ENCODE measurements at places on chromosomes 13 and 19.
A peak's percentile ranks its signal among the peaks of the same experiment; 100 is the strongest.

DNA sequence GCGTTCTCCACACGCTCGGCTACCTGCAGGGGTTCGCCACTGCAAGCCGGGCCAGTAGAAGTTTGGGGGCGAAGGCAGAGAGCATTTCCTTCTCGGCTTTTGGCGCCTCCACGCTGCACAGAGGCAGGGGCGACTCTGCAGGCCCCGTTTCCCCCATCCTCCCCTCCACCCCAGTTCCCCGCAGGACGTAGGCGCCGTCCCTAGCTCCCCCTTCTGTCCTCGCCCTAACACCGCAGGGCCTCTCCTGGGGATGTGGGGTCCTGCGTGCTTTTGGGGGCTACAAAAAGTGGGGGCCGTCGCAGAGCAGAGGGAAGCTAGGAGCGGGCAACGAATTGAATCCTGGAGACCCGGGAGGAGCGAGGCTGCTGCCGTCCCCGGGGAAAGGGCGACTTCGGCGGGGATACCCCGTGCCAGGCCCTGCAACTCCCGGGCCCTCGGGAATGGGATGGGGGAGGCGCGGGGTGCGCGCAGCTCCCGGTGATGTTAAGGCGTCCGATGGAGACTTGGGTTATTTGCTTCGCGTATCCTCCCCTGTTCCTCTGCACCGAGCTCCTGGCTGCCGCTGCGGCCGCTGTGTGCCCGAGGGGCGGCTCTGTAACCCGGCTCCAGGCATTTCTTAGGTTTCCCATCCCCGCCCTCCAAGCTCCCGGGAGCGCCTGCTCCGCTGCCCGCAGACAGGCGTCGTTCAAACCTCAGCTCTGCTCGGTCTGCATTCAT is 255.9 kb upstream of the SOX21 start:
- DNase-seq = no peak

- DNase-seq = no peak
These were observed 392.5 kb downstream of the DIAPH3 start for GRCh38 chr13:59771272-59771671.

GRCh38 chr19:11293433-11294389 is 2.2 kb upstream of the TSPAN16 start:
- DNase-seq = peak; percentile 83

DNA sequence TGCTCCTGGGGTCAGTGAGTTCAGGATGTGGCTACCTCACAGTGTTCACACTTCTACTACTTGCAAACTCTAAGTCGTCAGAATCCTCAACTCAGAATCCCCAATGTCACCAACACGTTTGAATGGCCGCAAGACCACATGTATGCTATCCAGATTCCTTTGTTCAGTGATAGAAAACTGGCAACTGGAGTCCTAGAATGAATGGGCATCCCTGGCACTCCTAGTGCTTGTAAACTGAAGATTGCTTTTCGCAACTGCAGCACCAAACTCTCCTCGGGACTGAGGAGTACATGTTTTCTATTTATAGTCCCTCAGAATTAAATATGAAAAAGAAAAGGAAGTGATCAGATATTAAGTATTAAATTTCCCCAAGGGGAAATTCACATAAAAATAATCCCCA is 4.9 kb downstream of the SMAD9 start:
- no peak for DNase-seq

DNA sequence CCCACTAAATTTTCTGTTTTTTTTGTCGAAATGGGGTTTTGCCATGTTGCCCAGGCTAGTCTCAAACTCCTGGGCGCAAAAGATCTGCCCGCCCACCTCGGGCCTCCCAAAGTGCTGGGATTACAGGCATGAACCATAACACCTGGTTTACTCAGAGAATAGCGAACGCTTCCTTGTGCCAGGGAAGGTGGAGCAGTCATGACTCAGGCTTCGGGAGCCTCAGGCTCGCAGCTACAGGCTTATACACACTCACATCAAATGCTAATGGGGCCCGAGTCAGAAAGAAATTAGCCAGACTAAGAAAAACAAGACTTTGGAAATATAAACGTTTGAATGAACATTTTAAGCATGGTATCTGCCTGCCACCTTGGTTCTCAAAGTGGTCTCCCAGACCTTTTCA is 11.0 kb upstream of the TPT1 start:
- DNase-seq = no peak

GRCh38 chr19:29668746-29669609 is 3.7 kb downstream of the PLEKHF1 start:
- no peak for DNase-seq

- no peak for DNase-seq
These were observed 26.7 kb upstream of the NAPA start for GRCh38 chr19:47541518-47541917.

DNA sequence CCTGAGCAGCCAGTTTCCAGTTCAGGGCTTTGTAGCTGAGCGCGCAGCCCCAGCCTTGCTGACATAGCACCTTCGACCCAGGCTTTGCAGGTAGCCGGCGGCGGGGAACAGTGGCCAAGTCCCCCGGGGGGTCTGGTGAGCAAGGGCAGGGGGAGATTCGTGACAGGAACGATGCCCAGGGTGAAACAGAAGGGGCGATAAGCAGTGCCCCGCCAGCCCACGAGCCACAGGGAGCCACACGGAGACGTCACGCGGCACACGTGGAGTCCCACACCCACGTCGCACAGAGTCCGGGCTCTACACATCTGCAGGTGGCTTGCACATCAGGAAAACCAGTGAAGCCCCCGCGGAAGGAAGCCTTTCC is 127.2 kb downstream of the SOX1 start:
- no peak for DNase-seq

DNA sequence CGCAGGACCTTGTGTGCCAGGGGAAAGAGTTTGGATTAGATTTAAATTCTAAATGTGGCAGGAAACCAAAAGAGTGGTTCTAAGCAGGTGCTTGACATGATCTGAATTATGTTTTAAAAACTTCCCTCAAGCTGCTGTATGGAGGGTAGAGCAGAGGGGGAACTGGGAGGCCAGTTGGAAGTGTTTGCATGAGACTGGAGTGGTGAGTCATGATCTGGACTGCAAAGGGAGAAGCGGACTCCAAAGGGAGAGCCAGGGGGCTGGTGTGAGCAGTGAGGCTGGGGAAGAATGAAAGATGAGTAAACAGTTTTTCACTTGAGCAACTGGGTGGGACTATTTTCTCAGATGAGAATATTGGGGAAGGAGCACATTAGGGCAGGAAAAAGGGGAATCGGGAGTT is 206.1 kb downstream of the DNAJC15 start:
- no peak for DNase-seq

GRCh38 chr13:40495621-40496001 is 170.8 kb downstream of the FOXO1 start:
- DNase-seq = no peak

DNA sequence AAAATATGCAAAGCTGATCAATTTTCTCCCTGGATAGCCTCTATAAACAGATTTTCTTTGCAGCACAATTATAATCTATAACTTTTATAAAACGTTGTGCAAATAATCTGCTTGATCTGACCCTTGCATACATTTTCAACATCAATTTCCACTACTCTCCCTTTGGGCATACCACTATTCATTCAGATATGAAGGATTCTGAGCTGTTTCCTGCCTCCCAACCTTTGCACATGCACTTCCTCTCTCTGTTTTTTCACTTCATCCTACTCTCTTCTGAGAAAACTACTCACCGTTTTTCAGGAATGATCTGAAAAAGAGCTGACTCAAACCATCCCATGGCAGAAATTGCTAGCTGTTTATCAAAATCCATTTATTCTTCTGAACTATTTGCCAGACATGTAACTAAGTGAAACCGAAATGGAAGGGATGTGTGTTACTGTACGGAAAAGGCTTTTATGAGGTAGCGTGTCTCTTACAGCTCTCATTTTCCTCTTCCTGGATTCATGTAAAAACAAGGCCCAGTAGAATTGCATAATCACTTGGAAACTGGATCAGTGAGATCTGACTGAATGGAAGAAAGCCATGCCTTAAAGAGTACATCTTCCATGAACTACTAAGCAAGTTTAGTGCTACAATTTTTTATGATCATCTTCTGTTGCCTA is 1447.3 kb upstream of the MIR17HG start:
- no peak for DNase-seq

DNA sequence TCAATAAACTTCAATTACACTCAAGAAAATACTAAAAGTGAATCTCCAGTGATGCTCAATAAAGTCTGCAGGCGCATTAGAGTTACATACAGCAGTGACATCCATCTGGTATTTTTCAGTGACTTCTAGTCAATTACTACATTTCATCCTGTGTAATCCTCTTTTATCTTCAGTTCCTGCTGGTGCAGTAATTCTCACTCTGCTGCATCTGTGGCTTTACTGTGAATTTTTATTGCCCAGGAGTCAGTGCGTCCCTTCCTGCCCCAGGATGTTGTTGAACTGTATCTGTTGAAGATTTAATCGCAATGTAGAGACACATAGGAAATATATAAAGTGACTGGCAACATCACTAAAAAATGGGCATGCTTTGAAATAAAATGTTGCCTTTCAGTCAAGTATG is 196.3 kb upstream of the TMTC4 start:
- DNase-seq = no peak

DNA sequence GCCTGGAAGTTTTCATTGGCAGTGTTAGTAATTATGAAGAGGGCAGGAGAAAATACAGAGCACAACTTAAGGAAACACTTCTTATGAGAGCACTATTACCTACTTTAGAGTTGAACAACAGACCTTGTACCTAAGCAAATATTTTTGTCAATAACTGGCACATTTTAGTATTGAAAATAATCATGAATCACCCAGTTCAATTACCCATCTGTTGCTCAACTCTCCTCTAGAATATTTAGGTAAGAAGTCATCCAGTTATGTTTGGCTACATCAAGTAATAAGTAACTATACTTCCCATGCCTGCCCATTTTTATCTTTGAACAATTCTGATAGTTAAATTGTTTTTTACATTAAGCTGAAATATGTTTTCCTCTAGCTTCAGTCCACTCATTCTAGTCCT is 893.4 kb downstream of the DIAPH3 start:
- no peak for DNase-seq

- DNase-seq = no peak
These were observed 17.8 kb downstream of the PROZ start for GRCh38 chr13:113176280-113176679.

GRCh38 chr19:50829801-50830200 is 3.6 kb downstream of the KLK15 start:
- no peak for DNase-seq

- no peak for DNase-seq
These were observed 27.3 kb upstream of the SLC7A10 start for GRCh38 chr19:33252971-33253370.

GRCh38 chr19:23817519-23817918 is 58.8 kb upstream of the ZNF681 start:
- no peak for DNase-seq

DNA sequence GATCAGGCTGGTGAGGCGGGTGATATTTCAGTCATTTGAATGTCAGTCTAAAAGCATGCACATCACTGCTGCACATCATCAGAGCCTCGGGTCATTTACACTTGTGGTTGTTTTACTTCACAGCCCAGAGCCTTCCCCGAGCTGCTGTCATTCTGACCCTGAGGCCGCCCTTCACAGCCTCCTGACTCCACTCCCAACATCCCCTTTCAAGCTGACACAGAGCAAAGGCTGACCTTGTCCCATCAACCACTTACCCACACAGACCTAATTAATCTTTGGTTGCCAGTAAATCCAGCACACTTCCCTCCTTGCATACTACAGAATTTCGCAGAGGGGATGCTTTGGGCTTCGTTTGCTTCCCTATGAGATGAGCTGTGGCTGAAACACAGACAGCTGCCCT is 528.1 kb downstream of the DIAPH3 start:
- DNase-seq = no peak

- no peak for DNase-seq
These were observed 1.1 kb downstream of the PRX start for GRCh38 chr19:40411958-40412499.

- no peak for DNase-seq
These were observed 1.3 kb downstream of the NFIX start for GRCh38 chr19:12996406-12997094.

DNA sequence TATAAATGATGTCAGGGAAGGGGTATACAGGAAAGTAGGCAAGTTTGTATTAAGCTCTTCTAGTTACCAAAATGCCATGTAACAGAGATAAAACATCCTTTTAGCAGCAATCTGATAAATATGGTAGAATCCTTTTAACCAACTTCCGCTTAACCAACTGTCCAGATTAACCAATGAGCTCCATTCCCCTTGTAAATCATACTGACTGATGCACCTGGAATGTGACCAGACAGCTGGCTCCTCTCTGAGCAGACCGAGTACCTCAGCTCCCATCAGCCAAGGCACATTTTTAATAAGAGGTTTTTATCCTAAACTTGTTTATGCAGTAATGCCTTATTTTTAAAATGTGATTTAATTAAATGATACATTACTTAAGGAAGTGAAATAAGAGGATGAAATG is 66.4 kb downstream of the KLF12 start:
- DNase-seq = no peak

- no peak for DNase-seq
These were observed 10.4 kb downstream of the FCER2 start for GRCh38 chr19:7691497-7691896.

DNA sequence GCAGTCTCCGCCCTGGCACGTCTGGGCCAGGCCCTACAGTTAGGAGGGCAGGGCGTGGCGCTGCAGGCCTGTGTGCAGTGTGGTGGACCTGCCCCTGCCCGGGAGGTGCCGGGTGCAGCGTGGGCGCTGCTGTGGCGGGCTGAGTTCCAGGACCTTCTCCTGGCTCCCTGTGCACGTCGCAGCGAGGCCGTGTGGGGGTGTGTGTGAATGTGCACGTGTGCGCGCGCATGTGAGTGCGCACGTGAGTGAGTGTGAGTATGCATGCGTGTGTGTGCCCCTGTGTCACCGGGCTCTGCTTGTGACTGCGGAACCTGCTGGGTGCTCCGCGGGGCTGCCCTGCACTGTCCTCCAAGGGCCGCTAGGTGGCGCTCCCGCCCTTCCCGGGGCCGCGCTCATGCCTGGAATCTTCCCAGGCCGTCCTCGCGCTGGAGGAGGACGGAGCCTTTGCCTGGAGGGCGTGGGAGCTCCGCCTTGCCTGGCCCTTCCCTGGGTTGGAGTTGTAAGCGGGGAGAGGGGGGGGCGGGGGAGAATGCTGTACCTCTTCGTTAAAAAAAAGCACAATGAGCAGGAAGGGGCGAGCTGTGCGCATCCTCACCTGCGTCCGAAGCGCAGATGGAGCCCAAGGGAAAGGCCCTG is 79.3 kb downstream of the KDM4B start:
- no peak for DNase-seq

DNA sequence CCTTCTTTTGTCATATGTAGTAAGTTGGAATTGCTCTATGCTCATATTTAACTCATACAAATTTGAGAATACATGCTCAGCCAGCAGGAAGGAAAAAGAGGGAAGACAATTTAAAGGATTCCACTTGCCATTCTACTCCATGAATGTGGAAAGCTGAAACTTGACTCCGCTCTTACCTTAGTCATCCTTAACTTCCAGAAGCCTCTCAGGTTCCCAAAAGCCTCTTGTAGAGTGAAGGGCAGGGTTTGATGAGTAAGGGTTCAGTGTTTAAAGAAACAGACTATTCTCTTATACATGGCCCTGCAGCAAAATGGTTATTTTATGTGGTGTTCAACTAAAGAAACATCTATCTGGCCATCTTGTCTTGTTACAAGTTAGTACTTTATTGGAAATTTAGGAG is 27.1 kb downstream of the FAM124A start:
- no peak for DNase-seq

All from SW 1271 (cell line).